ENCODE measurements at places on chromosomes 11 and 22.

- DNase-seq: no peak
Measured at GRCh38 chr22:24594569-24595120, 1.8 kb upstream of the LRRC75B start.

DNA sequence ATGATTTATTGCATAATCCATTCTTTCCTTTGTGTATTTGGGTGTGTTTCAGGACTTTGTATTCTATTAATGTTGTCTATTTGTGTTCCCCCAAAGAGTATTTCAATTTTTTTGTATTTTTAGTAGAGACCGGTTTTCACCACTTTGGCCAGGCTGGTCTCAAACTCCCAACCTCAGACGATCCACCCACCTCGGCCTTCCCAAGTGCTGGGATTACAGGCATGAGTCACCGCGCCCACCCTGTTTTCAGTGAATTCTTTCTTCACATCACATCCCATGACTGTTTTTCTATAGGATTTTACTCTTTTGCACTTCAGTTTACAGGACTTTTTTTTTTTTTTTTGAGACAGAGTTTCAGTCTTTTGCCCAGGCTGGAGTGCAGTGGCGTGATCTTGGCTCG lies 46.3 kb downstream of the RBX1 start:
- DNase-seq: no peak

DNA sequence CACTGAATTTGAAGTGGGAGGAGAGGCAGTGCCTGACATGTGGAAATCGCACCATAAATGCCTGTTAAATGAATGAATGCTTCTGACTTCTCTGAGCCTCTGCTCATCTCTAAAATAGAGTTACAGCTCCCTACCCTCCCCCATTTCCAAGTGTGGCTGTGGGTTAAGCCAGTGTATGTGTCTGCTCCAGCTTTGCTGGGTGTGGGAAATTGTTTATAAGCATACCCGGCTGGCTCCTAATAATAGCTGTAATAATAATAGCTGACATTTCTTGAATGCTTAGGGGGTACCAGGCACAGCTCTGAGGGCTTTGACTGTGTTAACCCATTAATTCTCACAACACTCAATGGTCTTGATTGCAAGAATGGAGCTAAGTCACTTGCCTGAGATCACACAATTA lies 7.0 kb upstream of the FCHSD2 start:
- no peak for DNase-seq

GRCh38 chr11:20933958-20934357 lies 264.6 kb downstream of the NELL1 start:
- no peak for DNase-seq

DNA sequence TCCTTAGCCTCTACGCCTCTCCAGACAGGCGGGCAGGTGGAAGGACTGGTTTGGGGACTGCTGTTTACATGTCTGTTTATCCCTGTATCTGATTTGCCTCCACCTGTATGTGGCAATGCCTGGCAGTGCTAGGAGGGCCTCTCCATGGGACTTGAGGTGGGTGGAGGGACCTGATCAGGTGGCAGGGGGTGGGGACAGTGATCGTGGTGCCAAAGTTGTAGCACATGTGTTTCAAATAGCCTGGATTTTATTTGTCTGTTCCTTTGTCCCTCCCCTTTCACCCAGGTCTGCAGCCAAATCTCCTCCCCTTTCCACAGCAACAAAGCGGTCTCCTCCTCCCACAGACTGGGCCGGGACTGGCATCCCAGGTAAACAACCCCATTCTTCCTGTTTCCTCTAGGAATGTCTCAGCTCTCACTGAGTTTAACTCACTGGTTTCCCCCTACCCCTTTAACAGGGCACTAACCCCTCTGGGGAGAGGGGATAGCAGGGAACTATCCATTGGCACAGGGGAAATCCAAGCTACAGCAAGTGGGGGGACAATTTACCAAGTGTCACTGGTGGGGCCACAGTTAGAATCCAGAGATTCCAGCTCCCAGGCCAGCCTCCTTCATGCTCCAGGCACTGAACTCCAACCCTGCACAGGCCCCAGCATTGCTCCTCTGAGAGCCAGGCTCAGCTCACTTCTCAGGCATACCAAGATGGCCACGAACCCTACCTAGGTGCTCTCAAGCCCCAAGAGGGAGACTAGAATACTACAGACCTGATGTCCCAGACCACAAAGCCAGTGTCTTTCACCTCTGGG lies 22.9 kb upstream of the TLCD5 start:
- DNase-seq: no peak

DNA sequence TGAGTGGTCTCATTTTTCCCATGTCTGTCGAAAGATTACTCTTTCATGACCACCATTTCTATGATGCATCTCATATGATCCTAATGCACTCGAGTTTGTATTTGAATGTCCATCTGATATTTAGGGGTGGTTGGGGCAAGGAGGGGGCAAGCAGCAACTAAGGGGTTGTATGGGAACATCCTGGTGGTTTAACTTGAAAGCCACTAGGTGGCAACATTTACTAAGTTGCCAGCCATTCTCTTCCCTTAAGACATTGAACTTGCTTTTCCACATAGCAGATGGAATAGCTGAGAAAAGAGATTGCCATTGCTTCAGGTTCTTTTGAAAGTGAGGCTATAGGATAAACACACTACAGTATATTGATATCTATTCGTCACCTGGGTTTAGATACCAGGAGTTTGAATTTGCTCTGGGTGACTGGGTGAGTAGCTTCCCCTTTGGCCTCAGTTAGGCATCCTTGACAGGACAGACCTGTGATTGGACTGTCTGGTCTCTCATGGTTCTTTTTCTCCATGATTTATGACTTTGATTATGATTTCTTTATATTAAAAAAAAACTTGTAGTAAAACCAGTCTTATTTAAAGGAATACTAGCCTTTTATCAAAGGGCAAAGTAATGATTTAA lies 32.4 kb downstream of the NF2 start:
- no peak for DNase-seq

DNA sequence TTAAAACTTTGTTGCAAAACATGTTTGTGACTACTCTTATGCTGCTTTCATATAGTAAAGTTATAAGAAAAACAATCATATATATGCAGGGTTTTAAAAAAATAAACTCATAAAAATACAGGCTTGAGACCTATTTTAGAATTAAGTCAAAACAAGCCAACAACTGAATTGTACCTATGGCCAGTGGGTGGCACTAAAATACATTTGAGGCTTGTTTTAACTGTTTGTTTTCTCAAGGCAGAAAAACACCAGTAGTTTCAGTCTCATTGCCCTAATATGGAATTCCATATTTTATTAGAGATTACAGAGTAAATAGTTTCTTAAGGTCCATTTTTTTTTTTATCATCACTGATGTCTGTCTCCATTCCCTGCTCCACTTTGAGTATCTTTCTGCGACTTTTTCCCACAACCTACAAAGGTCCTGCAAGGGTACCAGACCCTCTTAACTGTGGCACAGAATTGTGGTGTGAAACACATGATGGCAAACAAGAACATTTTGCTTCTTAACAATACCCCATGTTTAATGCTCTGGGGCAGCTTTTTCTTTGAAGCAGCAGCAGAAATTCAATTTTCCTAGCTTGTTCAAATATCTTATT lies 8.5 kb upstream of the CCDC89 start:
- DNase-seq: no peak

DNA sequence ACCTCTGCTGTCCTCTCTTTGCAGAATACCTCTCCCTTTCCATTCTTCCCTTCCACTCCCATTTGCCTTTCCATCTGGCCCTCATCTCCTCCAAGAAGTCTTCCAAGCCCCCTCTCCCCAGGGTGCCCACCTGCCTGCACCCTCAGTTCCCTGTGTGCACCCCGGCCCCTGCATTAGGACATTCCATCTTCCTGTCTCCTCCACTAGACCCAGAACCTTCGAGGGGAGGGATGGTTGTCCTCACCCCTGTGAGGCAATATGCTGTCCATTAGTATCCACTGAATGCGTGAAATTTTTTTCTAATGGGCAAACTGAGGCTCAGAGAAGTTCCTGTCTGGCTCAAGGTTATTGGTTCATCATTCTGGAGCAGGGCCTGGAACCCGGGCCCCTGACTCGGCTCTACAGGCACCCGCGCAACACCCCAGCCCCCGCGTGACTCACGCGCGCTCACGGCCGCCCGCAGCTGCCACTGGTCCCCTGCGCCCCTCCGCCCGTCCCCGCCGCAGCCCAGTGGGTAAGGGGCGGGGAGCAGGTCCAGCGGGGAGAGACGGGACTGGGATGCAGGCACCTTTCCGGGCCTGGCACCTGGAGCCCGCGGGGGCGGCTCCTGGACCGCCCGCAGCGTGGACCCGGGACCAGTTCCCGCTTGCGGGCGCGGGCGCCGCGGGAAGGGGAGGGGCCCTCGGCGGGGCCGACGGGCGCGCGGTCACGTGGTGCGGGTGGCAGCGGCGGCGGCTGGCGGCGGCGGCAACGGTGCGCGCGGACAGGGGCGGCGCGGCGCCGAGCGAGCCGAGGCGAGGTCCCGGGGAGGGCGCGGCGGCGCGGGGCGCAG lies 7.0 kb downstream of the SEPTIN3 start:
- peak; percentile 16 for DNase-seq

DNA sequence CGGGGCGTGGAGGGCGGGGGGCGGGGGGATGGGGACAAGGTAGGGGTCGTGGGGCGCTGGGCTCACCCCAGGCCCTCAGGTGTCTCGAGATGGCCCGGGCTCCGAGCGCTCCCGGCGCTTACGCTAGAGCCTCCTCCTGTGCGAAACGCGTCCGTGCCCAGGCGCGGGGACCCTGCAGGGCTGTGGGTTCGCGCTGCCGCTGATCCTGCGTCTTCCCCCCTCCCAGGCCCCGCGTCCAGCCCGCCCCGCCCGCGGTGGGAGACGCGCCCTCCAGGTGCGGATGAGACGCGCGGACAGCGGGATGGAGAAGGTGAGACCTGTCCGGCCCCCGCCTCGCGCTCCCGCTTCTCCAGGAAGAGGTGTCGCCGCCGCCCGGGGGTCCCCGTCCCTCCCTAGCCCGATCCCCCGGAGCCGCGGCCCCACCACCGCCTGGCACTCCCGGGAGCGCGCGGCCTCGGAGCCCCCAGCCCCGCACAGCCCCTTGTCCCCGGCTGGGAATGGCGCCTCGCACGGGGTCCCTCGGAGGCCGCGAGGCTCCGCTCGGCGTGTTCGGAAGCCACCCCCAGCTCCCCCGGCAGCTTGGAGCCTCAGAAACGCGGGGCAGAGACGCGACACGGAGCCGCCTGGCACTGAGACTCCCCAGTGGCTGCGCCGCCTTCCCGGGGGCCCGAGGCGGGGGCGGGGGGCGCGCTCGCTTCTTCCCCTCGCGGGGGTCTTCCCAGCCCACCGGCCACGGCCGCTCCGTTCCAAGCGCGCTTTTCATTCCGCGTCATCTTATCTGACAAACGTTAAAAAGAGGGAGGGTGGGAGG lies 27.6 kb upstream of the TOLLIP start:
- peak; percentile 36 for DNase-seq

GRCh38 chr22:40008726-40009291 lies 14.1 kb downstream of the FAM83F start:
- no peak for DNase-seq

DNA sequence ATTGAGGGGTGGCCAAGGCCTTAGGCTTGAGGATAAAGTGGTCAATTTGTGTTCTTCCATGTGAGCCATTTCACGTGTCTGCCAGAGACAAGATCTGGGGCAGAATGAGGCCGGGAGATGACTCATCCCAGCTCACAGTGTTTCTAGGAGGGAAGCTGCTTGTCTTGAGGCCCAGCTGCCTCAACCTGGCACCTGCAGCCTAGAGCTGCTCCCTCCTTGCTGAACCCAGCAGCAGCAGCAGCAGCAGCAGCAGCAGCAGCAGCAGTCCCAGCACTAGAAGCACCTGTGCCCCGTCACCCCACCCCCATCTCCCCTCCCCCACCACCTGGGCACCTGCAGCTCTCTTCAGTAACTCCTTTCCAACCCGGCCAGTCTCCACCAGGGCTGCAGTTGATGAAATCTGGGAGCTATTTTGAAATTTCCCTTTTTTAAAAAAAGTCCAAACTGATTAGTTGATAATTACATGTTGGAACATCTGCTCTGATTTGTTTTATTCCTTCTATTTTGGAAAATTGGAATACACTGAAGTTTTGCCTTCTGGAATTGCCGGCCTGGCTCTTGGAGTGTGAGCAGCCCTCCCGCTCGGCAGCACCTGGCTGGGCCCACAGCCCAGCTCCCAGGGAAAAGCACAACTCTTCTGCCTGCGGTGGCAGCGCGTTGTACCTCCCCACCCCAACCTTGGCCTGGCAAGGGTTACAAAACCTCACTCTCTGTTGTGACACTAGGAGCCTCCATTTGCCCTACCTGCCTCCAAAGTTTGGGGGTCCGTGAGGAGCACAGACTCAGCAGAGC lies 143.5 kb downstream of the NXPE2 start:
- DNase-seq: no peak

- no peak for DNase-seq
Measured at GRCh38 chr11:73296501-73297230, 11.4 kb upstream of the ARHGEF17 start.

- DNase-seq: no peak
Measured at GRCh38 chr22:44430716-44431115, 67.3 kb downstream of the RTL6 start.

GRCh38 chr11:69985641-69986439 lies 92.3 kb upstream of the ANO1 start:
- no peak for DNase-seq

- no peak for DNase-seq
Measured at GRCh38 chr11:119643212-119643875, 85.7 kb downstream of the NECTIN1 start.

GRCh38 chr11:114847306-114847975 lies 169.1 kb downstream of the NXPE2 start:
- no peak for DNase-seq

- DNase-seq: no peak
Measured at GRCh38 chr11:29755474-29755873, 261.4 kb downstream of the KCNA4 start.

- DNase-seq: peak; percentile 55
Measured at GRCh38 chr22:49838771-49839717, 11.4 kb upstream of the BRD1 start.

GRCh38 chr11:78432956-78433355 lies 15.3 kb upstream of the GAB2 start:
- no peak for DNase-seq

- no peak for DNase-seq
Measured at GRCh38 chr11:104370478-104370877, 206.5 kb upstream of the PDGFD start.

DNA sequence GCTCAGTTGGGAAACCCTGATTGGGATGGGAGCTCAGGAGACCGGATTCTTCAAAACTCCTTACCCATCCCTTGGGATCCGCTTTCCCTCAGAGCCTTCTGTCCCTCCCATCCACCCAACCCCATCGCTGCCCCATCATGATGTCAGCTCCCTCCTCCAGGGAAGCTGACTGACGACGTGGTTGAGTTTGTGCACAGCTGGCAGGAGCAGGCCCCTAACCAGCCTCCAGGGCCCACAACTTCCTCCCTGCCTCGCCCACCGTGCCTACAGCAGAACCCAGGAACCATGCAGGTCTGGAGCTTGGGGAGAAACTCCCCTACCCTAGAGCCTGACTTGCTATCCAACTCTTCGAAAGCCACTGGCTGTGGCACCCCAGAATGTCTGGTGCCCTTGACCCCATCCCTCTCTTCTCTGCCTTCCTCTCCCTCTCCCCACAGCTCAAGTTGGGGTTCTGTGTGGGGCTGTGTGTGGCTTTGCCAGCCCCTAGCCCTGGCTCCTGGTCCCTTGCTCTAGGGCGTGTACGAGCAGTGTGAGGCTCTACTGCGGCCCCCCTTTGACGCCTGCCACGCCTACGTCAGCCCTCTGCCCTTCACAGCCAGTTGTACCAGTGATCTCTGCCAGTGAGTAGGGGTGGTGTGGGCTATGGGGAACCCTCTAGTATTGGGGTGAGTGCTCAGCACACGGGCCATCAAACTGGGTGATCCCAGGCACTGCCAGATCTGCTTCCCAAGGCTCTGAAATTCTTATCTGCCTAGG lies 11.1 kb downstream of the OTOG start:
- no peak for DNase-seq
